Colonic mucosa (tissue), 4 donors: ENCODE measurements at places on chromosomes 5 and 9. TPM values are rescaled to one million over a fixed set of nuclear protein-coding genes. Genes with fewer than 3 reads are reported as not detected.

DNA sequence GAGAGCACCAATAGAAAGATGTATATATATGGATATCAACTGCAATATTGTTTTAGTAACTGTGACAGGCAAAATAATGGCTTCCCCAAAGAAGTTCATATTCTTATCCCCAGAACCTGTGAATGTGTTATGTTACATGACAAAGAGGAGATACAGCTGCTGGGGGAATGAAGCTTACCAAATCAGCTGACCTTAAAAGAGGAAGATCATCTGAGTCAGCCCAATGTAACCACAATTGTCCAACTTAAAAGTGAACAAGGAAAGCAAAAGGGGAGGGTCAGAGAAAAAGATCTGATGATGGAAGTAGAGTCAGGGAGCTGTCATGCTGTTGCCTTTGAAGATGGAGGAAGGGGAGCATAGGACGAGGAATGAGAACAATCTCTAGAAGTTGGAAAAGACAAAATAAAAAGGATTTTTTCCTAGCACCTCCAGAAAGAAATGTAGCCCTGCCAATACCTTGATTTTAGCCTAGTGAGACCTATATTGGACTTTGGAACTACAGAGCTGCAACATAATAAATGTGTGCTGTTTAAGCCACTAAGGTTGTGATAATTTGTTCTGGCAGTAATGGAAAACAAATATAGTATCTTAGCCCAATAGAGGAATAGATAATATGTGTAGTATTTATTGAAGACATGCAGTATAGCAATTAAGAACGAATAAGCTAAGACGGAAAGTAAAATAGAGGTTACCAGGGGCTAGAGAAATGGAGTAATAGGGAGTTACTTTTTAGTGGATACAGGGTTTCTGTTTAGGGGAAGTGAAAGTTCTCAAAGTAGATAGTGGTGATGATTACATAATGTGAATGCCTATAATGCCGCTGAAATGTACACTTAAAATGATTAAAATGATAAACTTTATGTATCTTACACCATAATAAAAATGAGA, 115.9 kb downstream of the PIK3R1 start:
- no peak overlapping the region for H3K27ac ChIP-seq
- no peaks in the 10 kb centered on the region for H3K36me3 ChIP-seq
- H3K4me1 ChIP-seq, result no peaks in the 10 kb centered on the region
- H3K27me3 ChIP-seq, result no peaks in the 10 kb centered on the region
- H3K4me3 ChIP-seq, result no peak overlapping the region

DNA sequence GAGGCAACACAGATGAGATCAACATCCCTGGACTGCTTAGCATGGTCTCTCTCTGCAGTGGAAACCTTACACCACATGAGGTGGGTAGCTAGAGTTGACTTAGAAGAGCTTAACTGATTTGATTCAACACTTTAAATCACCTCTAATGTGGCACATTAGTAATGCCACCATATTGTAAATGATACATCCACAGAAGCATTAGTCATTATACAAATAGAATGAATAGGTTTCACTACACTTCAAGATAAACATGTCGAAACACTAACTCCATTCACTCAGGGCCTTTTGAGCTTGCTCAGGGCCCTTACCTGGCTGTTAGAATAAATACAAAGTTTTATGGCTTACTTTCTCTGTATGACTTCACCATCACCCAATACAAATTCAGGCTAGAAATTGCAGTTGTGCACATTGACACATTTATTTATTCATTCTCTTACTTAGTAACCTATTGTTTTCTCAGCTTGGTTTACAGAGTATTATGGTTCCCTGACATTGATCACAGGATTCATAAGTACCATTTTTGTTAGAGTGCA, 9.3 kb upstream of the SMAD5 start:
- no peaks in the 10 kb centered on the region for H3K4me1 ChIP-seq
- H3K36me3 ChIP-seq, result no peaks in the 10 kb centered on the region
- peak overlapping the region; percentile 72 for H3K27ac ChIP-seq

IL13 gene
- total RNA-seq, result not detected

DNA sequence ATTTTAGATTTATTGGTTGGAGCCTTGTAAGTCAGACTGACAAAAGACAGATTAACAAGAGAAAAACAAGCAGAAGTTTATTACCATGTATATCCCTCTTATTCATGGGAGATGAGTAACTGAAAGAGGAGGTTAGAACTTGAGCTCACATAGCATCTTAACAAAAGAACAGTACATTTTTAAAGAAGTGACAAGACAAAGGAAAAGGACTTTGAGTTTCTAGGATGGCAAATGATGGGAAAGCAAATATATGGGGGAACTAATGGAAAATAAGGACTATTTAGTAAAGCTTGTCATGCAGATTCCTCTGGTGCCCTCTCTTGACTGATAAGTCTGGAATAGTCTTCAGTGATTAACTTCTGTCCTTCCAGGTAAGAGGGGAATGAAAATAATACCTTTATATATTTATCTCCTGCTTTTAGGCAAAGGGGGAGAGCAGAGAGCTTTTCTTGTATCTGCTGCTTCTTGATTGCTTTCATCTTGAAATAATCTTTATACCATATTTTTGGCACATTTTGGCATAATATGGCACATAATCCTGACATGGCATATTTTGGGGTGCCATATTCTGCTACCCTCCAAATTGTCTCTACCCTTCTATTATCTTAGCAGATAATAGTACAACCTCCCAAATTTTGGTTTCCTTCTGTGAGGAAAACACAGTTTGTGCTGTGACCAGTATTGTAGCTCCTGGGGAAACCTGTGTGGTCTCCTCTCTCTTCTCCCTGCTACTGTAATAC, 206.8 kb downstream of the TMC1 start:
- H3K36me3 ChIP-seq, result no peaks in the 10 kb centered on the region
- no peaks in the 10 kb centered on the region for H3K4me1 ChIP-seq
- no peak overlapping the region for H3K27ac ChIP-seq
- no peaks in the 10 kb centered on the region for H3K27me3 ChIP-seq
- no peak overlapping the region for H3K4me3 ChIP-seq
- no peak for DNase-seq

DNA sequence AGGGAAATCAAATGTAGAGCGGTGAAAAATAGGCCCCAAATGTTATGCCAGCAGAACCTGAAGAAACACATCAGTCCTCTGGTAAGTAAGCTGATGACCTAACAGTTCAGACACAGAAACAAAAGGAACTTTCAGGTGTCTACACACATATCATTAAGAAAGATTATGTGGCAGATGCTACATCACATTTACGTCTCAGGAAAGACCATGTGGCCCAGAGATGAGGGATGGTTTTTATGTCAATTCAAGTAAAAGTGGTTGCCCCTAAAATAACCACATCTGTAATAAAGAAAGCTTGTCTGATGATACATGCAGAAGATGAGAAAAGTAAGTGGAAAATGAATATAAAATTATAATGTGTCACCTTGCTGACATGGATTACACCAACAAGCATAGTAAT, 31.4 kb downstream of the GNAQ start:
- no peaks in the 10 kb centered on the region for H3K4me1 ChIP-seq
- no peaks in the 10 kb centered on the region for H3K36me3 ChIP-seq
- no peak for DNase-seq
- no peaks in the 10 kb centered on the region for H3K27me3 ChIP-seq
- H3K4me3 ChIP-seq, result no peak overlapping the region

CRB2 gene
- 2.4 TPM for total RNA-seq

ACSL6 gene
- total RNA-seq, result 0.93 TPM

- H3K36me3 ChIP-seq, result no peaks in the 10 kb centered on the region
- no peak overlapping the region for H3K4me3 ChIP-seq
- H3K4me1 ChIP-seq, result no peaks in the 10 kb centered on the region
- no peaks in the 10 kb centered on the region for H3K27me3 ChIP-seq
These were observed 211.5 kb downstream of the SEC61B start for GRCh38 chr9:99433555-99433954.

DNA sequence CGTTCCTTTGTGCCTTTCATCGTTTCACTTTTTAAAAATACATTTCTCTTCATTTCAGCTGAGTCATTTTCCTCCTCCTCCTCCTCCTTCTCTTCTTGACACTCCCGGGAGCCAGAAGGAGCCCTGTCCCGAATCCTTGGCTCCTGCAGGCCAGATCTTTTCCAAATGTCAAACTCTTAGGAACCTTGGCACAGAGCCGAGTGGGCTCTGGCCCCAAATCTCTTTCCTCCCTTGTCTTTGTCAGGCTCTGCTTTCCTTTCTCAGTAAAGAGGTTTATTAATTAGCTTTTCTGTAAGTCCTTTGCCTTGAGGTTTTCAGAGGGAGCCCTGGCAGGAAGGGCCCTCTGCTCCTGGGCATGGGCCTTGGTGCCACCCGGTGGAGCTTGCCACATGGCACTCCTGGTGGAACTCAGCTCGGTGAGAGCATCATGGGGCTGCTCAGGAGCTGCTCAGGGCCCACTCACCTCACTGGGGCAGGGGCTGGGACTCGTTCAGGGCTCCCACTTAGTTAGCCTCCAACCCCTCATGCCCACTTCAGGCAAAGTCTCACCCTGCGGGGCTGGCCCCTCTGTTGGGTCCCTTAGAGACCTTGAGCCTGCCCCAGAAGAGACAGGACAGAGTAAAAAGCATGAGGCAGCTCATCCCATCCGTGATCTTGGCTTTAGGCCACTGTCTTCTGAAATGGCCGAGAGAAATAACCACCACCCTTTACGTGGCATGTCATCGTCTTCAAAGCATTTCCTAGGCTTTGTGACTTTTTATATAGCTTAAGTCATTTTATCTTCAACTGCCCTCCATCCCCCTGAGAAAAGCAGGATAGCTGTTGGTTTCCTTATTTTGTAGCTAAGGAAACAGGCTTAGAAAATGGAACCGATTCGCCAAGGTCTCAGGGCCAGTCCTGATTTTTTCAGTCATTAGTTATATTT, 17.1 kb downstream of the STC2 start:
- no peak overlapping the region for H3K27ac ChIP-seq
- no peak for DNase-seq
- H3K27me3 ChIP-seq, result peaks cover 9% of the 10 kb centered on the region
- no peaks in the 10 kb centered on the region for H3K4me1 ChIP-seq

NMUR2 gene
- not detected for total RNA-seq

PCDHGA8 gene
- total RNA-seq, result 0.48 TPM

F12 gene
- total RNA-seq, result 34.0 TPM

DNA sequence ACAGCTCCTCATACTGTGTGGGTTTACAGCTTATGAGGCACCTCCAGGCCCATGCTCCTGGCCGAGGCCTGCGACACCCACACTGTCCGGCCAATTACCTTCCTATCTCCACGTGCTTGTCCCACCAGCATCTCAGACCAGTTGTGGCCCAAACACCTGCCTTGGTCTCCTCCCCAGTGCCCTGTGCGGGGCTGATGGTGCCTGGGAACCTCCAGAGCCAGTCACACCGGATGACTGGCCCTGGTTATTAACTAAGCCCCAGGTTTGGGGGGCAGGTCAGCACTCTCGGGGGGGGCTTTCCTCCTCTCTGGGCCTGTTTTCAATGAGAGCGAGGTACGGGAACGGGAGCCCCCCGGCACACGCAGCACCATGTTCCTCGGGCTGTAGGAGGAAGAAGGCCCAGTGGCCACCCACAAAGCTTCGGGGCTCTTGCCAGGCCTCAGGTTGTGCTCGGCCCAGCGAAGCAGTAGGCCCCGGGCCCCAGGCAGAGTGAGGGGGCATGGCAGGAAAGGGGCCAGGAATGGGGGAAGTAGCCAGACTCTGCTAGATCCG, 76.0 kb upstream of the PHYKPL start:
- no peaks in the 10 kb centered on the region for H3K36me3 ChIP-seq
- no peaks in the 10 kb centered on the region for H3K4me1 ChIP-seq
- no peak for DNase-seq

GRCh38 chr9:95746408-95747180, 128.9 kb upstream of the ERCC6L2 start:
- no peaks in the 10 kb centered on the region for H3K4me1 ChIP-seq
- no peaks in the 10 kb centered on the region for H3K36me3 ChIP-seq

ACTL7A gene
- total RNA-seq, result not detected

DNA sequence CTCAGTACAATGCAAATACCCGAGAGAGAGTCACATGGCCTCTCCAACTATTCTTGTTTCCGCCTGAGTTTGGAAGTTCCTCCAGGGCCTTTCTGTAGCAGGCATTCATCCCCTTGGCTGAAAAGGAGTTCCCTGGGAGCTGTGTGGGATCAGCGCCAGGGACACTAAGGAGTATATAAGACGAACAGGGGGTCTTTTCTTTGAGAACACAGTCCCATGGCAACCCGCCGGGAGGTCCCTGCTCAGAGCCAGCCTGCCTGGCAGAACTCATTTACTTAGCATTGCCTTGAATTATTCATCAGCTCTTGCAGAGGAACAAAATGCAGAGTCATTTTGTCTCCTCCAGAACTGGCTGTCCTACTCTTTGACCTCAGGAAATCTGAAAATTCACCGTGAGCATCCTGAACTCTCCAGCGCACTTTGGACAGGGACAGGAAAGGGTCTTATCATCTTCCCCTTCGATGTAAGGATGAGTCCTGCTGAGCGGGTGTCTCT, 120.4 kb upstream of the OSMR start:
- no peaks in the 10 kb centered on the region for H3K36me3 ChIP-seq
- H3K4me1 ChIP-seq, result no peaks in the 10 kb centered on the region
- no peaks in the 10 kb centered on the region for H3K27me3 ChIP-seq
- no peak for DNase-seq
- no peak overlapping the region for H3K27ac ChIP-seq
- no peak overlapping the region for H3K4me3 ChIP-seq

PAEP gene
- not detected for total RNA-seq

ITK gene
- 1.4 TPM for total RNA-seq

DNA sequence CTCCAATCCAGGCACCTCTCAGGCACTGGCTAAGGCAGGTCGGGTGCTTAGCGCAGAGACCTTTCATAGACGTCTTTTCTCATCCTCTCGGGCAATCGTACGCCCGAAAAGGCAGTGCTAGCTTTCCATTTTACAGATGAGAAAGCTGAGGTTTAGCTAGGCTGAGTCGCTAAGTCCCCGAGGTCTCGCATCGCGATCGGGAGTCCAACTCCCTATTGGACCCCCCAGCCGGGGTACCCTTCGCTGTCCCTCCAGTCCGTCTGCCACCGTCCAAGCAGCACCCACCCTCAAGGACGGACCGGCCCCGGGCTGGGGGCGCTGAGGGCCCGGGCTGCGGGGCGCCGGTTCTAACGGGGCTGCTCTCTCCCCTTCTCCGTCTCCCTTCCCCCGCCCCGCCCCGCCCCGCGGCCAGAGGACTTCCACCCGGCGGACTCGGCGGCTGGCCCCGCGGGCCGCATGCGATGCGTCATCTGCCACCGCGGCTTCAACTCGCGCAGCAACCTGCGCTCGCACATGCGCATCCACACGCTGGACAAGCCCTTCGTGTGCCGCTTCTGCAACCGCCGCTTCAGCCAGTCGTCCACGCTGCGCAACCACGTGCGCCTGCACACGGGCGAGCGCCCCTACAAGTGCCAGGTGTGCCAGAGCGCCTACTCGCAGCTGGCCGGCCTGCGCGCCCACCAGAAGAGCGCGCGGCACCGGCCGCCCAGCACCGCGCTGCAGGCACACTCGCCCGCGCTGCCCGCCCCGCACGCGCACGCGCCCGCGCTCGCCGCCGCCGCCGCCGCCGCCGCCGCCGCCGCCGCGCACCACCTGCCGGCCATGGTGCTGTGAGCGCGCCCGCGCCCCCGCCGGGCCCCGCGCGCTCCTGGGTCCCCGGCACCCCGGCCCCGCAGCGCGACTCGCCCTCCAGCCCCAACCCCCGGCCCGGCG, 12.5 kb upstream of the EXOSC2 start:
- peak overlapping the region; percentile 53 for H3K4me3 ChIP-seq
- peaks cover 4% of the 10 kb centered on the region for H3K4me1 ChIP-seq
- peak; percentile 81 for DNase-seq
- H3K27me3 ChIP-seq, result no peaks in the 10 kb centered on the region

- H3K27ac ChIP-seq, result no peak overlapping the region
- H3K4me1 ChIP-seq, result no peaks in the 10 kb centered on the region
- no peak overlapping the region for H3K4me3 ChIP-seq
- no peak for DNase-seq
- no peaks in the 10 kb centered on the region for H3K36me3 ChIP-seq
- H3K27me3 ChIP-seq, result no peaks in the 10 kb centered on the region
These were observed 118.8 kb upstream of the MTAP start for GRCh38 chr9:21683484-21684175.

GRCh38 chr9:105245891-105246161, 1.4 kb downstream of the SLC44A1 start:
- H3K27ac ChIP-seq, result peak overlapping the region; percentile 83
- H3K4me1 ChIP-seq, result peaks cover 6% of the 10 kb centered on the region
- H3K4me3 ChIP-seq, result peak overlapping the region; percentile 79
- no peaks in the 10 kb centered on the region for H3K27me3 ChIP-seq
